ENCODE measurements at places on chromosomes 5 and 9.

- no peak for DNase-seq
These were observed 57.5 kb downstream of the VAV2 start for GRCh38 chr9:133934482-133935232.

DNA sequence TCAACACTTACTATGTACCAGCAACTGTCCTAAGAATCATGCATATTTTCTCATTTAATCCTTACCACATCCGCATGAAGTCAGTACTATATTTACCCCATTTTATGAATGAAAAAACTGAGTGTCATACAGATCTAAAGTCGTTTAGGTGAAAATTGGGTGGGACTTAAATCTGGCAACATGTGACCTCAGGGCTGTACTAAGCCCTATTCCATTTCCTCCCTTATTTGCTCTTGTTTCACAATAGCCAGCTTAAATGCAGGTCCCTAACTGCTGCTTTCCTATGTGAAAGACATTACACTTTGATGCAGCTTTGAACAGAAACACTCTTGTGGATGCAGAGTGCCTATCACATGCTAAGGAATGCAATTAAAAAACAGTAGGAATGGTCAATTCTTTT lies 2.5 kb upstream of the RAB14 start:
- no peak for DNase-seq

GRCh38 chr5:53552561-53552960 lies 7.9 kb upstream of the NDUFS4 start:
- no peak for DNase-seq

GRCh38 chr5:173028811-173029327 lies 27.3 kb upstream of the CREBRF start:
- no peak for DNase-seq

DNA sequence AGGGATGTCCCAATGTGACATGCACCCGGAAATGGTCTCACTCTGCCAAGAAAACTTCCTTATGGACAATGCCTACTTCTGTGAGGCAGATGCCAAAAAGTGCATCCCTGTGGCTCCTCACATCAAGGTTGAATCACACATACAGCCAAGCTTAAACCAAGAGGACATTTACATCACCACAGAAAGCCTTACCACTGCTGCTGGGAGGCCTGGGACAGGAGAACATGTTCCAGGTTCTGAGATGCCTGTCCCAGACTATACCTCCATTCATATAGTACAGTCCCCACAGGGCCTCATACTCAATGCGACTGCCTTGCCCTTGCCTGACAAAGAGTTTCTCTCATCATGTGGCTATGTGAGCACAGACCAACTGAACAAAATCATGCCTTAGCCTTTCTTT lies 37.6 kb upstream of the CCDC152 start:
- no peak for DNase-seq

- no peak for DNase-seq
These were observed 70.5 kb downstream of the ADAMTSL1 start for GRCh38 chr9:18544456-18544855.

DNA sequence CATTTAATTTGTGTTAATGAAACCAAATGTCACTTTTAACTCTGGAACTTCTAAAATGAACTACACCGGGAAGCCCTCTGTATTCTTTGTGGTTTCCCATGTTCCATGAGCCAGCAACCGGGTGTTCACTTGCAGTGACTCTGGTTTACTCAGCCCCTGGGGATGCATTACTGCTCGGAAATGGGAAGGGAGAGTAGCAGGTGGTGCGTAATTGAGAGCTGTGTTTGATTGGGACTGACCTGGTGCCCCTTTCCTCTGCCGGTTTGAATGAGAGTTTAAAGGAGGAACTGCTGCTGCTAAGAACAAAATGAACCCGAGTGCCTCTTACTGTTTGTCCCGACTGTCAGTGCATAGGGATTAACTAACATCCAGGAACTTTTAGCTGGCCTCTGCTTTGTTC lies 100.1 kb upstream of the DHFR start:
- no peak for DNase-seq

DNA sequence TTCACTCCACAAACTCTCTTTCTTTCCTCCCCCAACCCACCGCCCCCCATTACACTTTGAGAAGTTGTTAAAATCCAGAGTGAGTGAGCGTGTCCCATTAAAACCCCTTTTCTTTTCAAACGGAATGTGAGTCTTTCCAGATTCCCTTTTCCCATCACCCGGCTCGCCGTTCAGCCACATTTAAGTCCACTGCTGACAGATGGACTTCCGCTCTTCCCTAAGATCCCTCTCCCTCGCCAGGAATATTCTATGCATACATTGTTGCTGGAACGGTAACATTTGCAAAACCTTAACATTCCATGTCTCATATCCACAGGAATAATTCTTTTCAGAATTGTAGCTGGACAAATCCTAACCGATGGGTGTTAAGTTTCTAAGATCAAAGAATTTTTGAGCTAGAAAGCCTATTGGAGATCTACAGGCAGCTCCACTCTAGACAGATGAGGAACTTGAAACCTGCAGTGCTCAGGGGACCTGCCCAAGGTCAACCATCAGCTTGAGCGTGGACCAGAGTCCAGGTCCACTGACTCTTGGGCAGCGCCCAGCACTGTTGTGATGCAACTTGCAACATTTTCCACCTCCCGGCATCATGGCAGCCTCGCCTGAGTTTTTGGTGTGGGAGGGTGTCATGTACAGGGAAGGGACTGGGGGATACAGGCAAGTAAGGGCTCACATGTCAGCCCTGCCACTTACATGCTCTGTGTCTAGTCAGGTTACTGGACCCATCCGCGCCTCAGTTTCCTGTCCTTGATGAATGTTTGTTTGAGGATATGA lies 500.1 kb downstream of the CCDC171 start:
- DNase-seq = no peak

GRCh38 chr5:141512911-141513626 lies 24.2 kb downstream of the PCDHGC5 start:
- DNase-seq = no peak

- DNase-seq = no peak
These were observed 54.0 kb downstream of the SCAI start for GRCh38 chr9:125089331-125089730.

DNA sequence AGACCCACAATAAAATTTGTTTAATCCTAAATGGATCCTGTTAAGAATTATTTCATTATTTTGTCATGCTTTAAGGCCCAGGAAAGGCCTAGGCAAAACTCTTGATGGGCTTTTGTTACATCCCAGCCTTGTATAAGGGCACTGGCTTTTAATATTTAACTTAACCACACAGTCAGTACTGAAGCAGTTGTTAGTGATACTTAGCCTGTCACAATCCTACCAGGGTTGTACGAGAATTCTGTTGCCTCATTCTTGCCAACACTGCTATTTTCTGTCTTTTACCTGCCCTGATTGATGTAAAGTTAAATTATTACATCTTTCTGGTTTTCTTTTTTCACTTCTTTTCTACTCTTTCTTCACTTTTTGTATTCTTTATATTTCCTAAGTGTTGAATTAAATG lies 10.9 kb downstream of the ZNF169 start:
- DNase-seq = no peak

- DNase-seq = no peak
These were observed 576.3 kb downstream of the PDE4D start for GRCh38 chr5:59317023-59317773.

GRCh38 chr5:126469536-126470316 lies 46.5 kb downstream of the GRAMD2B start:
- no peak for DNase-seq

DNA sequence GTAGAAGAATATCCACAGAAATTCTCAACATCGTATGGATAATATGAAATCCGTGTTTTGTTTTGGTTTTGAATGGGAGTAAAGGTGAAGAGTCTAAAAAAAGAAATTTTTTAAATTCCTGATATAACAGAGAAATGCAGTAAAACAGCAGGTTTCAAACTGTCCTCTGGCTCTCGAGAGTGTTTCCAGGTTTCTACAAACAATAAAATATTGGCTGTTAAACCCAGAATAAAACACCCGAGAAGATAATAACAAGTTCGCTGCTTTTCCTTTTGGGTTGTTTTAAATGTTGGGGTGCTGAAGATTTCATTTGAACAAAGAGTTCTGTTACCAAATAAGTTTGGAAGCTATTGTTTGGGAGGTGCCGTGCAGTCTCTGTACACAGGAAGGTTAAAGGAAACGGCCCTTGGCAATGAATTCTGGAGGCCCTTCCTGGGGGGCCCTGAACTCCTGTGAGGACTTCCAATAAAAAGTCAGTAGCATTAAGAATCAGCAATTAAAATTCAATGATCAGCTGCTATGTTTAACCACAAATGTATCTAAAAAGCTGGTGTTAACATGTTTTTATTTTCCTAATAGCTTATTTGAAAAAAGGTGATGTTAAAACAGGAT lies 215.8 kb downstream of the TSSK1B start:
- DNase-seq = no peak

DNA sequence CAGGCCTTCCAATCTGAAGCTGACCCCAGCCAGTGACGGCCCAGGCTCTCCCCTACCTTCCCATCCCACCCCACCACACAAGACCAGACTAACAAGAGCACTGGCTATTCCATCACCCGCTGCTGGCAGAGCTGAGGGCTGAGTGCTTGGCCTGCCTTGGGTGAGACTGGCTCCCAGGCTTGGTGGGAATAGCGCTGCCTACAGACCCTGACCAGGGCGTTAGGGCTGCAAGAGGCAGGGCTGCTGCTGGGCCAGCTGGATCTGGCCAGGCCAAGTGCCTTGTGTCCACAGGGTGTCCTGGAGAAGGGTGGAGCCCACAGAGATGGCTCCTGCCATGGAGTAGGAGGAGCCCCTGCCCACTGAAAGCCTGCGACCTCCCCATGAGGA lies 31.6 kb upstream of the ANGPTL2 start:
- no peak for DNase-seq

- DNase-seq = no peak
These were observed 108.1 kb upstream of the IER5L start for GRCh38 chr9:129285979-129286772.

Data from CD4-positive, alpha-beta T cell treated with Interferon gamma for 1 hour (primary cell).